ENCODE measurements at places on chromosomes 5 and 9. TPM values are rescaled to one million over a fixed set of nuclear protein-coding genes. Genes with fewer than 3 reads are reported as not detected.

The GRIA1 gene
- total RNA-seq = 1.7 TPM

The CRHBP gene
- total RNA-seq = 8.3 TPM

The NREP gene
- 2.3 TPM for total RNA-seq

The FBXL7 gene
- 25.6 TPM for total RNA-seq

The FAM219A gene
- total RNA-seq = 12.1 TPM

The SPTLC1 gene
- 56.9 TPM for total RNA-seq

The PKD2L2 gene
- total RNA-seq = not detected

The FXN gene
- total RNA-seq = 1.7 TPM

The OTULINL gene
- total RNA-seq = 18.9 TPM

The SLC6A3 gene
- total RNA-seq = not detected

The CNTLN gene
- total RNA-seq = 3.9 TPM

The TERT gene
- 0.70 TPM for total RNA-seq

The SLC2A8 gene
- 55.7 TPM for total RNA-seq

The PTPDC1 gene
- total RNA-seq = 8.4 TPM

The TAF1L gene
- not detected for total RNA-seq

The TLX3 gene
- total RNA-seq = not detected

The FOXD1 gene
- total RNA-seq = 3.3 TPM

The IL3 gene
- not detected for total RNA-seq

The ANKRD18A gene
- 14.9 TPM for total RNA-seq

The IL33 gene
- 7.6 TPM for total RNA-seq

The GLT6D1 gene
- not detected for total RNA-seq

The FUT7 gene
- not detected for total RNA-seq

The SPATA31E1 gene
- total RNA-seq = not detected

The NMUR2 gene
- not detected for total RNA-seq

The CCL27 gene
- total RNA-seq = not detected

The NOL6 gene
- 17.4 TPM for total RNA-seq

The NR4A3 gene
- total RNA-seq = 2.5 TPM

Data from Peyer's patch (tissue), 4 donors.